NCI-H1092 (cell line): ENCODE measurements at places on chromosomes 5 and 9.

DNA sequence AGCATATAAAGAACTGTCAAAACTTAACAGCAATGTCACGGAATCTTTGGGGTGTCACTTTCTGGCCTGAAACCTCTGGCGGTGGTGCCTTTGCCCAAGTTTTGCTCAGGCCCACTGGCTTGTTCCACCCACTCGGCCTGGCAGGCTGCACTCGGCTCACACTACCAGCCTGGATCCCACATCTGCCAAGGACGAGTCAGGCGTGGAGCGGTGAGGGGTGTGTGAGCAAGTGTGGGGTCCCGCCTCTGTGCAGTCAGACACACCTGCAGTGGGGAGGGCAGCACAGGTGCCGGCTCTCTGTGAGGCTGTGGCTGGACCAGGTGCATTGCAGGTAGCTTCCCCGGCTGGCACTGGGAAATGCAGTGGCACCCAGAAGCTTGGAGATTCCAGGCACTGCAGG is 40.0 kb downstream of the TSPAN17 start:
- no peak for DNase-seq

DNA sequence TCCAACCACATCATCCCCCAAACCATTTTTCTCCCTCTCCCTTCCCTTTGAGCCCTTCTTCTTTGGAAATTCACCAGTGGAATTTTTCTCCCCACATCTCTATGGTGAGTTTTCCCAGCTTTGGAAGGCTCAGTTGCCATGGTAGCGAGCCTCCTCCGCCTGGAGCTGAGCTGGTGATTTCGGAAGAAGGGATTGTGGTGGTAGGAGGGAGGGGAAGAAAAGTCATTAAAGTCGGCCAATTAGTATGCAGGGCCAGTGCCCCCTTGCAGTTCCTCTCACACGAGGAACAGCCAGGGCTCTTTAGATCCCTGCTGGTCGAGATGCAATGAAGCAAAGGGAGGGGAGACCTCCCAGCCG is 322.0 kb downstream of the NTRK2 start:
- DNase-seq = no peak

DNA sequence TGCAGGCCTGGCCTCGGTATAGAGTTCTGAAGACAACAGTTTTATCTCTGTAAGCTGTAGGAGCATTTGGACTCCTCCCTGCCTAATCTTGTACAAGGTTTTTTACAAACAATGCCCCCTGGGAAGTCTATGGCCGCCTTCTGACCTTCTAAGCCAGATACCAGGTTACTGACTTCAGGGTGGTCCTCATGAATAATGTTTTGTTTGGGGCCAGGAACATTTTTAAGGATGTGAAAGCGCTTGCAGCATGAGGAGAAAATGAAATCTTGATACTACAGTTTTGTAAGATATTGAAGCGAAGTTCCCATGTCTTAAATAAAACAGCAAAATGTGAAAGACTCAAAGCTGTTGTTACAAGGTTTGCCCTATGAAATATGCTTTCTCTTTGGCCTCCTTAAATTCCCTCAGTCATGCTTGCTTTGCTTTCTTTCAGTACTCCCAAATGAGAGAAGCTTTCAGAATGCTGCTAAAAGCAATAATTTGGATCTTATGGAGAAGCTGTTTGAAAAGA is 5.2 kb downstream of the ANKDD1B start:
- DNase-seq = no peak

DNA sequence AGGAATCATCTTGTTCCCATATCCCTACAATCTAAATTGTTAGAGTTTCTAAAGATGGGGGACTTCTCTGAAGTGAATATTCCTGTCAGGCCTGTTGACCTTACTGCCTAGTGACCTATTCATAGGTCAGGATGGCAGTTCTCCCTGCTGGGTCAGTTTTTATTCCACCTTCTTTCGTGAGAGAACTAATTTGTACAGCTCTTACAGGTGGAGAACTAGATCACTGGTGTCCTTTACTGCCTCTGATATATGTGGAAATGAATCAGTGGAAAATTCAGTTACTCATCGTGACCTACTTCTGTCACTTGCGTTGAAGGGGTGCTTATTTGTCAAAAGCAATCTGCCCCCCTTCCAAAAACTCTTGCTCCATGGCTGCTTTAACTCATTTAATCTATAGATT is 164.9 kb downstream of the CD180 start:
- no peak for DNase-seq

DNA sequence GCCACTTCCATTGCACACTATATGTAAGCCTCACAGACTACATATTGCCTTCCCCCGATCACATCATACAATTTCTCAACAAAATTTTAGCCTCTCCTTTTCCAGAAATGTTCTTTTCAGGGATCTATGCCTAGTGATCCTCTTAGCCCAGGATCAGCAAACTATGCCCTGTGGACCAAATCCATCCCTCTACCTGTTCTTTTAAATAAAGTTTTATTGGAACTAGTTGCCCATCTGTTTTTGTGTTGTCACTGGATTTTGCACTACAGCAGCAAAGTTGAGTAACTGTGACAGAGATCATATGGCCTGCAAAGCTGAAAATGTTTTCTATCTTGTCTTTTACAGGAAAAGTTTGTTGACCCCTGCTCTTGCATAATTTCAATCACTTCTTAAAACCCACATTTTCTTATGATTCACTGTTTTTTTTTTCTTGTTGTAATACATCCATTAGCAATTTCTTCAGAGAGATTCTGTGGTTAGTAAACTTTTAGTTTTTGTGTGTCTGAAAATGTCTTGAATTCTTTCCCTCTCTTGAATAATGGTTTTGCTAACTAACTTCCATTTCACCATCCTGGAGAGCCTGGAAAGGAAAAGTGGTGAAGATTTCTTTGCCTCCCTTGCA is 7.1 kb downstream of the TXNDC8 start:
- DNase-seq = no peak

DNA sequence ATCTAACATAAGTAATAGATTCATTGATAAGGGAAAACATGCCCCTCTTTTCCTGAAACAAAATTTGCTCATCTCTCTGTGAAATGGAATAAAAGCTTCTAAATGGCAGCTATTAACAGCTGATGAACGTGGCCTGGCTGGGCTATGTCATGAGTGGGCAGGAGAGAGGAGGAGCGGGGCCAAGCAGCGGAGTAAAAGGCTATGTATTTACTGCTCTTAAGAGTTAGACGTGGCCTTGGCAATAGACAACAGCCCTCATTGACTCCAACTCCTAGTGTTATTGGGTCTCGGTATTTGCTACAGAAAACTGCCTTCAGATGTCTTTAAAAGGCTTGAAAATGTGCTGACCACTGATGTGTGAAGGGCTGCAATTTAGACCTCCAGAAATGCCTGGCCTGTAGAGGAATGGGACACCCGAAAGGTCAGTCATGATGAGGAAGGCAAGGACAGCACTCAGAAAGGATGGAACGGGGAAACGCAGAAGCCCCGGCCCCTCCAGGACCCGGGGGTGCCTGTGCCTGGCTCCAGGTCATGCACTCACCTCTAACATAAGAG is 116.8 kb downstream of the PDZD2 start:
- DNase-seq = no peak

DNA sequence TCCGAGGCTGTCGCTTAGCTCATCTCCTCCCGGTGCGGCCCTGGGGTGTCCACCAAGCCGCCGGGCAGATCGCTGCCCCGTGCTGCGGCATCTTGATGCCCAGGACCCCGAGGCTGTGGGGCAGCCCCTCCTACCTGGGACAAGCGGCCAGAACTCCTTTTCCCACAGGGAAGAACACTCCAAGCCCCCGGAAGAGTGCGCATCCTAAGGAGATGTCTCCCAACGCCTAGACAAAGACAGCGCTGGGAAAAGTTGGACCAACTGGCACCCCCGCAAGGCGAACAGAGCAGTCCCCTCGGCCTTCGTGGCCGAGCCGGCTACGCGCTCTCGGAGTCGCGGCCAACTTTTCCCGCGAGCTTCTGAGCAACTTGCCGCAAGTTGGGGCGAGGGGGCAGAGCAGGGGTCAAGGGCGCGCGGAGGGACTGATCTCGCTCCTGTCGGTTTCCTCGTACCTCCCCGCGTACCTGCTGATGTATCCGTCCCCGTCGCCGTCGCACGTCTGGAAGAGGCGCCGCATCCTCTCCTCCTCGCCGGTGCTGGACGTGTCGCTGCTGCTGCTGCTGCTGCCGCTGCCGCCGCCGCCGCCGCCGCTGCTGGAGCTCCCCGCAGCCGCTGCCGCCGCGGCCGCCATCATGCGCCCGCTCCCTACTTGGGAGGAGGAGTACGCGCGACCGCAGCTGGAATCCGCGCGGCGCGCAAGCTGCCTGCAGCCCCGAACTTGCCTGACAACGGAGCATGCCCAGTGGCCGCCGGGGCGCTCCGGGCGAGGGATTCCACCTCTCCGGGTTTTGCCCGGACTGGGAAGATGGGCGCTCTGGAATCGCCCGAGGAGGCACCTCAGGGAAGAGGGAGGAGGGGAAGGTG is at the start of gene MCC:
MCC (minus strand) TSS at position 673 of the 864 bp plus-strand sequence.
- peak; percentile 37 for DNase-seq

GRCh38 chr5:40165106-40165788 is 514.5 kb upstream of the PTGER4 start:
- no peak for DNase-seq

DNA sequence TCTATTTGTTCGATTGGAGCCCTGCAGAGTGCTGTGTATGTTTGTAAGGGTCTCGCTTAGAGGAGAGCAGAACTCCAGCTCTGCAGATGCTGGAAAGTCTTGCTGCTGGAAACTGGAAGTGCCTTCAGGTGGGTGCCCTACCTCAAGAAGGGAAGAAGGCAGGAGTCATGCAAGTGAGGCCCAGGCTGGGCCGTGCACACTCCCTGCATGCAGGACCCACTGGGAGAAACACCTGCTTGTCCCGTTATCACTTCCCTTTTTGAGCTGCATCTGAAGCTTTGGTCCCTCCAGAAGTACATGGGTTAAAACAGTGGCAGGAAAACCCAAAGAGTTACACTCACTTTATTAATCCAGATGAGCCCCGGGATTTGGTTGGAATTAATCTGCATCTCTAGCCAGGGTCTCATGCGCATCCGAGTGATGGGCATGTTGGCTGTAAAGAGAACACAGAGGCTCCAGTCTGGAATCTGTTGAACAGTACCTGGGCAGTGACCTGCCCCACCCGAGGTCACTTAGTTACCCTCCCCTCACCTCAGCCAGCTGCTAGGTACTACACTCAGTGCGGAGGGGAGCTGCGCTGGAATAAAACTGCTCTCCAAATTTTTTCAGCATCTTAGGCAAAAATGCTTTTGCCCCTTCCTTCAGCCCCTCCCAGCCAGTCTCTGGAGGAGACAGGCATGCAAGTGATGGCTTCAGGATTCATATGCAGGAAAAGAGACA is 1.4 kb downstream of the IRF1 start:
- DNase-seq = no peak

GRCh38 chr5:150401076-150401375 is 11.7 kb downstream of the CD74 start:
- DNase-seq = no peak

GRCh38 chr5:154701181-154701580 is 54.0 kb upstream of the LARP1 start:
- DNase-seq = peak; percentile 52

DNA sequence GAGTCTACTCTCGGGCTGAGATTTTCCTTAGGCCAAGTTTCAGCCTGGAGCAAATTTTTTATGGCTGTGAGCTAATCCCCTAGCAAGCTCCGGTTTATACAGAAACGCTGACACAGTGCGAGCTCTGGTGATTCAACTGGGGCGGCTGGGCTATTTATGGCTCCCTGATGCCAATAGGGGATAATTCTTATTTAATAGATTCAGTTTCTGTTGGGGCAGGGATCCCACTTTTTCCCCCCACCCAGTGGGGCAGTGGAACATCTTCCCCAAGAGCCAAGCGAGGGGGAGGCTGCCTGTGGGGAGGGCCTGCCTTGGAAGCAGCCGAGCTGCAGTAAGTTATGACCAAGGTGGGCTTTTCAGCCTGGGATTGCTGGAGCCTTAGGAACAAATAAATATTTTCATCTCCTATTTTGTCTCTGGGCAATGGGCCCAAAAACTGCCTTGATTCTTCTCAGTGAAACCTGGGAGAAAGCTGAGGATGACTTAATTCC is 129.1 kb downstream of the MACROH2A1 start:
- no peak for DNase-seq

DNA sequence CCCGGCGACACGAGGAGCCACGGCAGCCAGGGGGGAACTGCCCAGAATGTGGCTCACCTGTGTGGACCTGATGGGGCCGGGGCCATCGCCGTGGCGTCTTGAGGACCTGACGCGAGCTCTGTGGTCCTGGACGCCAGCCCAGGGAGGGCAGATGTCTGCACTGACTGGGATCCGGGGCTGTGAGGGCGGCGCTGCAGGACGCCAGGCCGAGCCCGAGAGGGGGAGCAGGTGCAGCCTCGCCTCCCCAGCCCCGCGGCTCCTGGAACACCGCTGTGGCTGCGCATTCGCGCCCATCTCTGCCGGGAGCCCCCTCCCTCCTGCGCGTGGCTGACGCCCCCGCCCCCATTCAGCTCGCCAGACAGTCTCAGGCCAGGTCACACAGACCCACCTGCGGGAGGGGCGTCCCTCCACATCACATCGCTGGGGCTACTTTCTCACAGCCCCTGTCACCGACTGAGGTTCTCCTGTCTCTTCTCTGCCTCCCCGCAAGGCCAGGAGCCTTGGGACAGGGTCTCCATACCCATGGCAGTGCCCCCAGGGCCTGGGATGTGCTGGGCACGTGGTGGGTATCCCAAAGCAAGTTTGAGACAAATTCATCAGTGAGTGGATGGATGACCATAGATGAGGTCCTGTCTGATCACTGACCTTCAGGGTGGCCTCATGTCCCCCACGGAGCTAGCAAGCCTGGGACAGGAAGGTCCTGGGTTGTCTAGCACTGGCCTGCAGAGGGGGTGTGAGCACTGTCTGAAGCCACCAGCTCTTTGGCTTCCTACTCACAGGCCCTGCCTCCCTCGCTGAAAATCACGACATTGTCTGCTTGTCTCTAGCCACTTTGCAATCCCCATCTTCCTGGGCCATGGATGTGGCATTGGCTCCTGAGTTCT is 47.3 kb downstream of the RASGEF1C start:
- peak; percentile 49 for DNase-seq

DNA sequence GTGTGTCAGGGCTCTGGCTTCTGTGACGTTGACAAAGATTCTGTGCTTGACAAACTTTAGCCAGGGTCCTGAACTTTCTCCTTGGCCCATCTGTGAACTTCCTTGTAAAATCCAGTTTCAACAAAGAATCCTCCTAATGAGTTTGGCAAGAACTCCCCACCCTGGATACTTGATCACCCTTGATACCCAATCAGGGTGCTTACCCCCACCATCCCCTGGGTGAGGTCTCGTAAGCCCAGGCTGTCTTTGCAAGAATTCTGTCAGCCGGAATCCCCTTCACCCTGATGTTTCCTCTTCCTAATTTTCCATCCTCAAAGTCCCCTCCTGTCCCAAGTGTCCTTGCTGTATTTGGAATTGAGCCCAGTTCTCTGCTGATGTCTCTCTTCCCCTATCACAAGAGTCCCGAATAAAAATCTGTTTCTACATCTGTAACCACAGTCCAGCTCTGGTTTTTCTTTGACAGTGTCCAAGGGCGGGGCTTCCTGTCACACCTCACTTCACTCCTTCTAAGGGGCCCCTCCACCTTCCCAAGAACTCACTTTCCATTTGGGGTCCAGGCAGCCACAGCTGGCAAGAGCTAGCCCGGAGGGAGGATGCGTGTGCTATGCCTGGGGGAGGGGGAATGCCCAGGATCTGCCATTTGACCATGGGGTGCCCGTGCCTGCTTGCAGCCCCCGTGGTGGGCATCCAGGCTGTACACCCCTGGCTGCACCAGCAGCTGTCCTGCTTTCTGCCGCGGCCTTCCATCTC is 2.7 kb upstream of the CARD19 start:
- DNase-seq = no peak

- DNase-seq = no peak
Measured at GRCh38 chr5:1477341-1477740, 32.1 kb upstream of the SLC6A3 start.
